Liver (tissue), 10 donors: ENCODE measurements at places on chromosomes 3 and 15.

DNA sequence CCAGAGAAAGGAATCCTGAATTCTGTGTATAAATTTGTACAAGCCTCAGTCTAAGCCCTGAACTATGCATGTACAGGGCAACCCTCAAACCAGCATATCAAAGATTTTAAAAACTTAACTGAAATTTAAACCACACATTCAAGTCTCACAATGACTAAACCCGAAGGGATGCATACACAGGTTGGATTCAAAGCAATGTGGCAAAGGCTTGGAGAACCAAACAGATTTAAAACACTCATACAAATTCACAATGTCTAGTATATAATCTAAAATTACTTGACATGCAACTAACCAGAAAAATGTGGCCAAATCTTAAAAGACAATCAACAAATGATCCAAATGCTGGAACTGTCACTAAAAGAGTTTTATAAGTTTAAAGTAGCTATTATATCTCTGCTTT is 36.4 kb downstream of the CEP152 start:
- no peak for DNase-seq

DNA sequence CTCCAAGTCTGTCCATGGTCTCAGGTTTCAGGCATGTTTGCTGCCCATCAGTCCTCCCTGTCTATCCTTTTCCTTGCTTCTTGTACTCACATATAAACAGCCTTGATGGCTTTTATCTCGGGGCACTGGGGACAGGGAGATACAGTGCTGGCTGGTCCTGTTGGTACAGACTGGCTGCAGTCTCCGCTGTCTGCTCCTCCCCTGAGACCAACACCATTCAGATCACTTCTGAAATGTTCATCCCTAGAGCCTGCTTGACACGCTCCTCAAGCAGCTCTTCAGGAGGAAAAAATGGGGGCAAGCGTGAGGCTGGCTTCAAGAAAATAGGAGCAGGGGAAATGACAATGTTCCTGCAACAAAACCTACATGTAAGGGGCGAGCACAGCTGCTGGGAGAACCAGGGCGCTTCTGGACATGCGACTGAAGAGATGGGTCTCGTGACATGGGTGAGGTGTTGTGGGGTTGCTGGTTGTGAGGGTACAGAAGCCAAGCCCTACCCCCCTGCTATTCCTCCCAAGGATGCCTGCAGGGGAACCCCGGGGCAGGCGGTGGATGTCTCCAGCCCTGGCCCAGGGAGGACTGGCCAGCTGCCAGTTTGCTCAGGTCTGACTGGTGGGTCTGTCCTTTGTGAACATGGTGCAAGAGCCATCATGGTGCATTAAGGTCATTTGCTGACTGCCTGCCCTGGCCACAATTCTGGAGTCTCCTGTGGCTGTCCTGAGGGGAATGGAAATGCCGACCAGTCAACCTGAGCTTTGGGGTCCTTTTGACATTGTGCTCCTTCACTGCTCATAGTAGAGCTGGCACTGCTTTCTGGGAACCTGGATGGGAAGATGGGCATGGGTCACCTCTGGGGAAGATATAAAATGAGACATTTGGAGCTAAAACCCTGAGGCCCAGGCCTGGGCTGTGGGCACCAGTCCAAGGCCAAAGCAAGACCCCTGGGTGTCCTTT is 40.1 kb downstream of the KY start:
- DNase-seq: no peak

DNA sequence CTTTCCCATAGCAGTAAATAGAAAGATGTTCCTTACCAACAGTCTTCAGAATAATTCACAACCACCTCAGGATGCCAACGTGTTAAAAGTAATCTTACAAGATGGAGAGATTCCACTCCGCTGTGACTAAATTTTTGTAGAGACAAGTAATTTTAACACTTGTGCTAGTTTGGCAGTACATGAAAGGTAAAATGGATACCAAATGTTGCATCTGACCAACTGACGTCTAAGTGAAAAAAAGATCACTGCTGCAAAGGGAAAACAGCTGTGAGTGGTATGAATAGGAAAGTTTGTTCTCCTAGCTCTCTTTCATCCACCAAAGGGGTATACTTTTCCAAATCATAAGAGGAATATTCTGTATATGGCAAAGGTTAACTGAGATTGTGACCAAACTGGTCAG is 2.6 kb downstream of the SPG21 start:
- no peak for DNase-seq

GRCh38 chr15:28880680-28881079 is 5.1 kb upstream of the APBA2 start:
- no peak for DNase-seq

DNA sequence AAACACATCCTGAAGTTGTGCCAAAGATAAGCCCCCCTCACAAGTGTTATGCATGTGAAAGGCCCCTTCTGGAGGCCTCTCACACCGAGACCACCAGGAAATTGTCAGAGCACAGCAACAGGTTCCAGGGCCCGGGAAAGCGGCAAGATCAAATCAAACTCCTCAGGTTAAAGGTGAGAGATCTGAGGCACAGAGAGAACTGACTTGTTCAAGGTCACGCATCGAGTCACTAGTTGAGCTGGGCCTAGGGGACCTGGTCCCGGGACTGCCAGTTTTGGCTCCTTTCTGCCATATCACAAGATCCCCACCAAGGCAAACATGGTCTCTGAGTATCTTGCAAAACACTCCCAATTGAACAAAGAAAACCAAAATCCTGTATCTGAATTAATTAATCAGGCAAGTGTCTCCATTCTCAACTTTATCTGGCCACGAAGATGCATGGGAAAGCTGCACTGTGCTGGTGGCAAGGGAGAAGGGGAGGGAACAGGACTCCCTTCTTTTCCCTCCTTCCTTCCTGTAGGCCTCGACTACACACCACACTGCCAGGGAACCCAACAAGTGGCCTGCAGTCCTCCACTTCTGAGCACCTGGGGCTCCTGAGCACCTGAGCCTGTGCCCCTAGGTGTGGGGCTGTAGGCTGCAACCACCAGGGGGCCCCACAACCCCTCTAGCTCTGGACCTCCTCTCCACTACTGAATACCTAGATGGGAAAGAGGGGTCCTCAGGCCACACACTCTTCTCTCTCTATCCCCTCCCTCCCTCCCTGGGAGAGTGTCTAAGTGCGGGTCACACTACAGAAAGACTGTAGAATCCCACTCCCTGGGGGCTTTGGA is 37.3 kb downstream of the ANP32A start:
- DNase-seq: peak; percentile 74

- DNase-seq: no peak
Observed at GRCh38 chr3:130992344-130992743, 34.3 kb downstream of the ASTE1 start.

GRCh38 chr15:40511472-40512133 is 40.8 kb downstream of the CHST14 start:
- DNase-seq: peak; percentile 79

DNA sequence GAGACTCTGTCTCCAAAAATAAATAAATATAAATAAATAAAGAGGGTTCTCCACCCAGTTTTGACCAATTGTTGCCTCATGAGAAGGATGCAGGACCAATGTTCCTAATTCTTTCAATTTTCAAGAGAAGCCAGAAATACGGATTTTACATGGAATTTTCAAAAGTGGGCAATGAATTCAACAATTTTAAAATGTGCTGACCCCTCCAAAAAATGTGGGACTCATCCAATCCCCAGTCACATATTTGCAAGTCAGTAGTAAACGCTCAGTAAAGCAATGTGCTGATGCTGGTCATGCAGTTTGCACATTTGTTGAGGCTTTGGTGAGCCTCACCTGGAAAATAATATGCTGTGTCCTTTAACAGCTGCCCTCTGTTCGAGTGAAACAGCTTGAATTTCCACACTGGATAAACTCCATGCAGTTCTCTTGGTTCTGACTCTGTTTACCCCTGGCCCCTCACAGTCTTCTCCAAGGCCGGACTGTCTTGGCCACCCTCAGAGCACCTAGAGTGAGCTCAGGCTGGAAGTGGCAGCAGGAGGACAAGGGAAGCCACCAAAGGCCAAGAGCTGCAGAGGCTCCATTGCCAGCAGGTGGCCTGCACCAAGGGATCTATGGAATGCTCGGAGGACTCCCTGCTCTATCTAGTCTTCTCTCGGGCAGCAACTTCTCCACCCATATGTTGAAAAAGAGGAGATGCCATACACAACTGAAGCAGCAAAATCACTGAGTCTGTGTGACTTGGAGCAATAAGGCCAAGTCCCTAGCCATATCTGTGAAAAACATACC is 246.8 kb downstream of the UACA start:
- DNase-seq: no peak

- DNase-seq: no peak
Observed at GRCh38 chr3:132405188-132405587, 12.1 kb upstream of the DNAJC13 start.

DNA sequence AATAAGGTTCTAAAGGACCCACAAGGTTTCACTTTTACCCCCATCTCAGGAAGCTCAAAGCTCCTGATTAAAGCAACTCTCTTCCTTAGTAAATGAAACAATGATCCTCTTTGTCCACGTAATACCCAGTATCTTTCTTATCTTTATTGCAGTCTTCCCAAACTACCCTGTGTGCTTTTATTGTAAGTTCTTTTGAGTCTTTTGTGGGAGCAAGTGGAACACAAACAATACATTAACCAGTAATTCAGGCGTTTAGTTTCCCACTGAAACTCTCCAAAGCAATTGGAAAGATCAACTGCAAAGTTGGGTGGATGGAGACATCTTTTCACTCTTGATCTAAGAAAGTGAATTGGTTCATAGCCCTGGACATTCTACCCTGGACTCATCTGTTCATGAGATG is 240.0 kb downstream of the ZNF621 start:
- no peak for DNase-seq

DNA sequence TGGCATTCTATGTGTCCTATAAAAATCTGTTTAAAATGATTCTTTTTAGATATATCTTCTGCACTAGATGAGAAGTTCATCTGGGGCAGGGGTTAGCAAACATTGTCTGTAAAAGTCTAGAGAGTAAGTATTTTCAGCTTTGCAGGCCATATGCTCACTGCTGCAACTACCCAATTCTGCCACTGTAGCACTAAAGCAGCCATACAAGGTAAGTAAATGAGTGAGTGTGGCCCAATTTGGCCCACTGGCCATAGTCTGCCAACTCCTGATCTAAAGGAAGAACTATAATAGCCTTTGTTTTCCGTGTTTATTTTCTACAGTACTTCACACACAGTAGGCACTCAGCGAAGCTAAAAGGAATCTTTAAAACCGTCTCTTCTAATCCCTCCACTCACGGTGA is 42.3 kb downstream of the DLG1 start:
- DNase-seq: no peak

DNA sequence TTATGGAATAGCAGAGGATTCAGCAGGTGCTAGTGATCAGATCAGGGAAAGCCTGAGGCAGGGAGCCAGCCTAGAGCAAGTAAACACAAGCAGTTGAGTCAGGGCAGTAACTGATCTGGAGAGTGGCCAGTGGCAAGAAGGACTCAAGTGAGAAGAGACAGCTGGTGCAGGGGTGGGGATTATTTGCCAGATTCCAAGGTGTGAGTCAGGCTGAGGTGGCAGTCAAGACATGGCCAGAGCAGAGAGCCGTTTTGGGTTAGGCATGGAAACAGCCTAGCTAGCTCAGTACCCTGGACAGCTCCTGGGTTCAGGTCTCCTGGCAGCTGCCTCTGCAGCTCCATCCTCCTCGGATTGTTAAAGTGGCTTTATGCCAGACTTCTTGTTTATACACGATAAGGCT is 281.9 kb upstream of the ONECUT1 start:
- peak; percentile 62 for DNase-seq

- DNase-seq: no peak
Observed at GRCh38 chr15:22806664-22807063, 20.2 kb downstream of the NIPA1 start.

DNA sequence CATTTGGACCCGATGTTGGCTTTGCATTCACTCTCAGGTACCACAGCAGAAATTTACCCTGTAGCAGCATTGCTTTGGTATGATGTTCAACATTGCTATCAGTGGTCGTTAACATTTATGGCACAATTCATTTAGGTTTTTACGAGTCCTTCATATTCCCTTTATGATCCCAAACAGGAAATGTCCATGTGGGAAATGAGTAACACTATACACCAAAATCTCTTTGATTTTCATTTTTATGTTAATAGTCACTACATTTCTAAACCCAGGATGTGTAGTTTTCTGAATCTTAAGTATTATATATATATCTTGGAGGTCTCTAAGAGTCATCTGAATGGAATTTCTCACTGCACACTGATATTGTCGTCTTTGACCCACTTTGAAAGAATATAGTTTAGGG is 78.5 kb upstream of the RBMS3 start:
- no peak for DNase-seq

GRCh38 chr3:14093831-14094230 is 30.8 kb downstream of the CHCHD4 start:
- no peak for DNase-seq

DNA sequence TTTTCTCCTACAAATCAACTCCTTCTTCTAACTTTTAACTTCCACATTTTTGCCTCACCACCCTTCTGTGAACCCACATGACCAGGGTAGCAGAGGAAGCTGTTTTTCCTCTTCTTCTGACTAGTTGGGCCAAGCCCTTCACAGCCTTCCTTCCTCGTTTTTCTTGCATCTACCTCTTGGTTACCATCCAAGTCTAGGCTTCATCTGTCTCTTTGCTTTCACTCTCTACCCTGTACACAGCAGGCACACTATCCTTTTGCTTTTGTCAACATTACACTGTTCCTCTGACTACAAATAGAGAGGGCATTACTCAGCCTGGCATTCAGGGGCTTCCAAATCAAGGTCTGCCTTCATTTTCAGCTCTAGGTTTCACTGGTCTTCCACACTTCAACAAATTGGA is 22.0 kb downstream of the SLC9A9 start:
- DNase-seq: no peak

DNA sequence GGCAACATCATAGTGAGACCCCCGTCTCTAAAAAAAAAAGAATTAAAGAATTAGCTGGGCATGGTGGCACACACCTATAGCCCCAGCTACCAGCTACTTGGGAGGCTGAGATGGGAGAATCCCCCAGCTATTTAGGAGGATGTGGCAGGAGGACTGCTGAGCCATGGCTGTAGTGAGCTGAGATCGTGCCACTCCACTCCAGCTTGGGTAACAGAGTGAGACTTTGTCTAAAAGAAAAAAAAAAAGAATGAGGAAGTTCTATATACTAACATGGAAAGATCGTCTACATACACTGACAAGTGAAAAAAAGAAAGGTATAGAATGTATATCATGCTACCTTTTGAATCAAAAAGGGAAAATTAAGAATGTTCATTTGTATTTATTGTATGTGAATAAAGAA is 83.9 kb upstream of the CDAN1 start:
- no peak for DNase-seq

- no peak for DNase-seq
Observed at GRCh38 chr15:52076889-52077781, 35.4 kb downstream of the BCL2L10 start.

- DNase-seq: no peak
Observed at GRCh38 chr3:15591928-15592327, 9.4 kb downstream of the HACL1 start.

- no peak for DNase-seq
Observed at GRCh38 chr3:118754406-118755252, 280.0 kb downstream of the IGSF11 start.

- no peak for DNase-seq
Observed at GRCh38 chr3:17742880-17743657, 638 bp upstream of the TBC1D5 start.
